Fibroblast of mammary gland (primary cell): ENCODE measurements at places on chromosomes 7 and 10.

GRCh38 chr7:79291498-79291865 lies 162.0 kb downstream of the MAGI2 start:
- peak; percentile 44 for DNase-seq

GRCh38 chr7:20238194-20238753 lies 21.1 kb upstream of the MACC1 start:
- no peak for DNase-seq

GRCh38 chr7:23980081-23980480 lies 270.1 kb downstream of the STK31 start:
- DNase-seq, result no peak

- DNase-seq, result no peak
These were observed 96.5 kb upstream of the RHOBTB1 start for GRCh38 chr10:61040399-61041016.

DNA sequence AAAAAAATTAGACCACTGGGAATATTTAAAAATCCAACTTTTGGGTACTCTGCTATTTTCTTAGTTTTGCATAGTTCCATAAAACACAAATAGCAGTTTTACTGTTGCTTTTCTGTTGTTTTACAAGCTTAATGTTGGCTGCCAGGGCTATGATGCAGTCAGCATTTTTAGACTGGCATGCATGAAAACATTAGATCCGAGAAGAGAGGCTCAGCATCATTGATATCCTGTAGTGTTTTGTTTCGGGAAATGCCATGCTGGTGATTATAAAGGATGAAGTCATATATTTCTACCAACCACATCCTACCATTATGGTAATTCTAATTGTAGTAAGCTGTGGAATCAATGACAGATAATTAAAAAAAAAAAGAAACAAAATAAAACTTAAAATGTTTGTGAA lies 104.6 kb downstream of the MBL2 start:
- DNase-seq, result no peak

DNA sequence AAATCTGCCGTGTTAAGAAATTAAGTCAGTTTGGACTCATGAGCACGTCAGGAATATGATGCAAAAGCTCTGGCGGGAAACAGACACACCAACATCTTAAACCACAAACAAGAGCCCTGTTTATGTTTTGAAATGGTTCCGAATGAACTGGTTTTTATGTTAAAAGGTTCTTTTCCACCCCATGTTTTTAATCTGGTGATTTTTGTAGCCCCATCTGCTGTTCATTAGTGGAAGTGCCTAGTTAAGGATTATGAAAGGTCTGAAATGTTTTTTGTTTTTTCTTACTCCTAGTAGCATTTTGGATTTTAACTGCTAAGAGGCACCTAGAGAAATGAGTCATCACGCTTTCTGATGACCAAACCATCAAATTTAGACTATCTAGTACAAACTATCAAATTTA lies 404.1 kb upstream of the MKI67 start:
- peak; percentile 10 for DNase-seq

DNA sequence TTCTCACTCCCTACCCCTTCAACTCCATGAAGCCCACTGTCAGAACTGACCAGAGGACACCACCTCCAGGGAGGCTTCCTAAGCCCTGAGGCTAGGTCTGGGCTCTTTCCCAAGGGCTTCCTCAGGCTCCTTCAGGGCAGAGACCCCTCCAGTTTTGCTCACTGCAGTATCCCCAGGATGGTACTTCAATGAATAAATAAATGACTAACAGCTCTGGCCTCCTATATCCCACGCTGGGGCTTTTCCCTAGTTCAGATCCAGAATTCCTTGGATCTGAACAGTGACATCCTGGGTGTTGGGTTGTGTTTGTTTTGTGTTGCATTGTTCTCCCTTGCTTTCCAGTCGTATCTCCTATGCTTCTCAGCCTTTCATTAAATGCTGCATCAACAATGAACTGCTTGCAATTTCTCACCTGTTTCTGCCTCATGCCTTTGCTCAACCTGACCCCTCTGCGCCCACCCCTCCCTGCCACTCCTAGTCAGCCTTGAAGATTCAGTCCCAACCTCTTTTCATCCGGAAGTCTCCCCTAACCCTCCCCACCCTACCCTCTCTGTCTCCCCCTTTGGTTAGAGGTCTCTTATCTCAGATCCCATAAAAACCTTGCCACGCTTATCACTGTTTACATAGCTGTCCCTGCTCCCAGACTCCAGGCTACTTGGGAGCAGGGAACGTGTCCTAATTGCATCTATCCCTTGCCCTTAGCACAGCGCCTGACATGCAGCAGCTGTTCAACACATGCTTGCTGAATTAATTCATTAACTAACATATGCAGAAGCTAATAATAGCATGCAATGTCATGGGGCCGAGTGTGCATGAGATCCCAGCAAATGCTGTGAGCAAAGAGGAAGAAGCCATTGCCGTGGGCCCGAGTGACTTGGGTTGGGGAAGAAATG lies 41.7 kb downstream of the PPP1R3C start:
- DNase-seq, result peak; percentile 63

GRCh38 chr10:70191161-70191971 lies 21.1 kb upstream of the SAR1A start:
- peak; percentile 54 for DNase-seq

GRCh38 chr10:13091801-13092200 lies 8.2 kb upstream of the OPTN start:
- DNase-seq, result no peak

DNA sequence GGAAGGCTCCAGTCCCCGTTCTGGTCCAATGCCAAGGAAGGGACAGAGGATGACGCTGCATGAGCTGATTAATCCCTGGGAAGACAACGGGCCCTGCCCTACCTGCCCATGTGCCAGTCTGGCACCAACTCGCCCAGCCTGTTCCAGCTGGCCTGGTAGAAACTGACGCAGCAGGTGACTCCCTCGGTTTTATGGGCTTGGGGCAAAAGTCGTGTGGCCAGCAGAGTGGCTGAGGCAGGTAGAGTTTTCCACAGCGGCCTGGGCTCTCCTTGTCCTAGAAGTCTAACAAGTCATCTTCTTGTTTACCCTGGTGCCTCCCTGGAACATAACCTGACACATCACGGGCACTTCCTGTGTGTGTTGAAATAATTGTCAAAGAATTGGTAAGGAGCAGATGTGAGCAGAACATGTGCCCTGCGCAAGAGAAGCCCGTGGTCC lies 20.4 kb upstream of the LMTK2 start:
- no peak for DNase-seq

DNA sequence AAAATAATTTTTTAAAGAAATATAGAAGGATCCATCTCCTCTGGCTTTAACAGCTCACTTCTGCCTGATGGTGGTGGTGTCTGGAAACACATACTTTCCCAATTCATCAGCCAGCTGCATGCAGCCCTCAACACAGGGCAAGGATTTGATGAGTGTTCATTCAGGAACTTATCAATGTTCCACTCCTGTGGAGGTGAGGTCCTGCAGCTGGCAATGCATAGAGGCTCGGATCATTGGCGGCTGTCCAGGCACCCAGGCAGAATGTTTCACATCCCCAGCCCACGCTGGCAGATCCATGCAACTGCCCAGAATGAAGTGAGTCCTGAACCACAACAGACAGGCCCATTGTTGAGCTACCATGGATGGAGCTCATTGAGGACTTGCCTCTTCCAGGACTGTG lies 55.2 kb upstream of the KCNMA1 start:
- peak; percentile 27 for DNase-seq

DNA sequence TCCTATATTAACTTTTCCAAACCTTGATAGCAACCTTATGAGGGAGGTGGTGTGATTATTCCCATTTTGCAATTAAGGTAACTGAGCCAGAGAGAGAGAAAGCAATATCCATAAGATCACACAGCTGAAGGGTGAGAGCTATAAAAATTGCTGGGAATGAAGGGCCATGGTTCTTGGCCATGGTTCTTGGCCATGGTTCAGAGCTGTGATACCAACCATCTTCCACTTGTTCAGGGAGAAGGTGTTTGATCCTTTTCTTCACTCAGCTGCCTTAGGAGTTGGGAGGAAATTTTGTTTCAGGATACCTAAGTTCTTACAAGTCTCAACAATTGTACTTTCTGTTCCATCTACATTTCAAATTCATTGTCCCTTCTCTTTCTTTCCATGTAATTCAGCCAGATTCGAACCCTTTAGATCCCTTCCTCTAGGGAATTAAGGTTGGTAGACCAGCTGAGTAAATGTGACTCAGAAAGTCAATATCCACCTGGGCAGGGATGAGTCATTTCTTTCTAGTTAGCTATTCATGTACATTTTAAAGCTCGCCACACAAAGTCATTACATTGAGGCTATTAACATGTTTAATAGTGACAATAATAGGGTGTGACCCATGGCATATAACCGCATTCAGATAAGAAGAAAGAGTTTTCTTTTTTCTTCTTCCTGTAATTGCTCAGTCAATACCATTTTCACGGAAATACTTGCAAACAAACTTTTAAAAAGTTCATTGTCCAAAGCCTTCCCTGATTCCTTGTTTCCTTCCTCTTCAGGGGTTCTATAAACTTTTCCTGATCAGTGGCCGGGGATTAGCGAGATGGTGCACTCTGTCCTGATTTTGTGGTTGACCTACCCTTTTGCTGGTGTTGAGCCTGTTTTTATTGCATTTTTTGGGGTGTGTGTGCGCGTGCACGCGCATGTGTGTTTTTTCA lies 143.4 kb downstream of the TCF7L2 start:
- peak; percentile 69 for DNase-seq

- peak; percentile 91 for DNase-seq
These were observed 39.5 kb downstream of the WNT2 start for GRCh38 chr7:117283371-117283770.

- no peak for DNase-seq
These were observed 107.7 kb upstream of the RET start for GRCh38 chr10:42969147-42969546.

DNA sequence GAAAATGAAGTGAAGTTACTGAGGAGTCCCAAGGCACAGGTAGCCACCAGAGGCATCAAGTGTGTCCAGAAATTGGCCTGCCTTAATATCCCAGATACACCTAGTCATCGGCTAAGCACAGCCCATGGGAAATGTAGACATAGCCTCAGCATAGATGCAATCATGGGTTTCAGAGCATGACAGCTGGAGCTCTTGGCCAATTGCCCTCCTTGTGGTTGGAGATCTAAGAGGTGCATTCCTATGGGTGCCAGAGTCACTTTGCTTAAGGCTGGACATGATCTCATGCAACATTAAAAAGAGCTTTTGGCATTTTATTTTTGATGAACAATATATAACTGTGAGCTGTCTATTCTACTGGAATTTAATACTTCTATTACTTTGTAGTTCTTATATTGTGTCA lies 758.0 kb upstream of the LRRTM3 start:
- DNase-seq, result no peak

GRCh38 chr7:43112459-43112940 lies at the start of gene HECW1:
TSS of gene HECW1 (plus strand) at chr7:43112647. CDS start at chr7:43243906, 131,259 bp downstream.
- no peak for DNase-seq

DNA sequence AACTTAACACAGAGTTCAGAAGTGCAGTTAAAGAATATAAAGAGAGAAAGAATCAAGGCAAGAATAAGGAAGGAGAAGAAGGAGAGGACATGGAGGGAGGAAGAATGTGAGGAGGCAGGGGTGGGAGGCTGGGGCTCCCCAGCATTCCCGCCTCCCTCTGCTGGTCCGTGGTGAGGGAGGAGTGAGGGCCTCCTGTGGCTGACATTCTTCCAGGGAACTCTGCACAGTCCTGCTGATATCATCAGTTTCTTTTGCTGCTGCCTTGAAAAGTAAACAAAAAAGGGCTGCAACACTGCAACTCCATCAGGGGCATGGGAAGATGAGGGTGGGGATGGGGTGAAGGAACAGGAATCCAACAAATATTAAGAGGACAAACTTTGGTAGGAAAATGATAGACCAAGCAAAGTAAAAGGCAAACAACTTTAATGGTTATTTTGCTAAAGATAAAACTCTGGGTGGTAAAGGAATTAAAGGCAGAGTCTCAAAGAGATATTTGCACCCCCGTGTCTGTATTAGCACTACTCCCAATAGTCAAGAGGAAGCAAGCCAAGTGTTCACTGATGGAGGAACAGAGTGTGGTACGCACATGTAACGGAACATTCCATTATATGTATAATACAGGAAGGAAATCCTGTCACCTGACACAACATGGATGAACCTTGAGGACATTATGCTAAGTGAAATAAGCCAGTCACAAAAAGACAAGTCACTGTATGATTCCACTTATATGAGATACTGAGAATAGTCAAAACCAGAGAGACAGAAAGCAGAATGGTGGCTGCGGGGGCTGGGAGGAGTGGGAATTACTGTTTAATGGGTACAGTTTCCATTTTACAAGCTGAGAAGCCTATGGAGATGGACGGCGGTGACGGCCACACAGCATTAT lies 8.0 kb upstream of the SPOCK2 start:
- peak; percentile 30 for DNase-seq

DNA sequence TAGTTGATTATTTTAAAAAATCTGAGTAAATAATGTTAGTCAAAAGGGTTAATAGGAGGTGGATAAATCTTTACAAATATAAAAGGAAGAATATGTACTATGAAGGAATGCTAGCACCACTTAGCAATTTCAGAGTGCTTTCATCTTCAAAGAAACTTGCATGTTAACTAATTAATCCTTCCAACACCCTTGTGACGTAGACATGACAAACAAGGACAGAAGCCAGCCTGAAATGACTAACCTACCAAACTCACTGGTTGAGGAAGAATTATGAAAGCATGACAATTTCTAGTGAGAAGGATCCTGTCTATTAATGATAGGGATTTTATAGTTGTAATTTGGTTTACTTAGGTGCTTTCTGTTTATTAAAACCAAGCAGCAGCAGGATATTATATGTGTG lies 468.0 kb upstream of the FZD8 start:
- DNase-seq, result peak; percentile 2

DNA sequence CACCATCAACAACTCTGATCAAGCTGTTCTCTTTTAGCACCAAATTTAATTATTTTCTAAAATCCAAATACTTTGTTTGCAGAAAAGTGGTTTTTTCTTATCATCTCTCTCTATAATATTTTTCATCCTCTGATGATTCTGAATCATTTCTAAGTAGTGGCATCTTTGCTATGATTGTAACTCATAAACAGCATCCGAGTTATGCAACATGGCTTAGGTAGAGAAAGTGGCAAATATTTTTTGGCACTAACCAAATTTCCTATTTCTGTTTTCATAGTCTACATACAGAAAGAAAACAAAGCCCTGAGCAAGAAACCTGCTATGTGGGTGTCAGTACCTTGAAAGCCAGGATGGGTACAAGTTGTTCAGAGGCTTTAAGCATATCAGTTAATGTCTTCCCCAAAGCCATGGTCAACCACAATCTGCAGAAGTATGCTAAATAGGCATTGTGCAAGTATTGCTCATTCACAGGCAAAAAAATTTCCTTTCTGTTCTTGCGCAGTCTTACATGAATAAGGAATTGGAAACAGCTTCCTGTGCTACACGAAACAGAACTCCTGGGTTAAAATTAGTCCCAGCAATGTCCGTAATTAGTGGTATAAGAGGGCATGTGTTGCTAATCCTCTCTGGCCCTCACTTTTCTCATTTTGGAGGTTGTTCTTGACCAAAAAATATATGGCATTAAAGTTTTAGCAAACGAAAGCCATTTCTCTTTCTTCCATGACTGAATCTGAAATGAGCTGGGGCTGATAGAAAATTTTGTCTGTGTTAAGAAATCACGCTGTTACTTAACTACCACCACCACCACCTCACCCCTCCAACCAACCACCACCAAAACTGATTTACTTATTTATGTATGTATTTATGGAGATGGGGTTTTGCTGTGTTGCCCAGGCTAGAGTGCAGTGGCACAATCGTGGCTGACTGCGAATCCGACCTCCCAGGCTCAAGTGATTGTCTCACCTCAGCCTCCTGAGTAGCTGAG lies 325.6 kb upstream of the MAGI2 start:
- DNase-seq, result peak; percentile 87

- no peak for DNase-seq
These were observed 146.3 kb downstream of the CELF2 start for GRCh38 chr10:11163780-11164550.

GRCh38 chr7:81682873-81683272 lies 87.0 kb downstream of the HGF start:
- no peak for DNase-seq

GRCh38 chr7:84137812-84138211 lies 56.8 kb downstream of the SEMA3A start:
- no peak for DNase-seq
